ENCODE measurements at places on chromosomes 16 and 17.

GRCh38 chr16:48444574-48444973 lies 59.4 kb upstream of the SIAH1 start:
- DNase-seq: no peak

DNA sequence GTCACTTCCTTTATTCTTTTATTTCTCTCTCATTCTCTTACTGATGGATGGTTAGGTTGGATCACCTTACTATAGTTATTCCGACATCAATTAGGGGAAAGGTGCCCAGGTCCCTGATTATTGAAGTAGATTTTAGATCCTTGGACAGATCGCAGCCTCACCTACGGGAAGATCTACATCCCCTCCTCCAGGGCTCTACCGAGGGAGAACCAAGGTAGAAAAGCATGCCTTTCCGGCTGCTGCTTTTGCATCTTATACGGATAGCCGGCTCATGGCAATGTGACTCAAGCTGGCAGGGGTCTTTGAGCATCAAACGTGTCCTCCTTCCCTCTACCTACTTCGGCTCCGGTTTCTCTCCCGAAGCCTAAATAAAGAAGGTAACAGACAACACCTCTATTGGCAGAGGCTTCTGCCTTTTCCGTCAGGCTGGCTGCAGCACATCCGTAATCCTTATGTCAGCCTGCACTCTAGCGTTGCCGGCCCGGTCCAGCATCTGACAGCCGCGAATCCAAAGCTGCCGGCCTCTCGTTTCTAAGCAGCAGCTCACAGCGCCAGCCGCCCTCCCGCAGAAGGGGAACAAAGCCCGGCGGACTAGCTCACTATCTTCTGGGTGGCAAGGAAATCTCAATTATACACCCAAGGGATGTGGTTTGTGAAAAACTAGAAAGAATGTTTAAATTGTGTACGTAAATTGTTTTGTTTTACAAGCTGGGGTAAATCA lies 46.9 kb downstream of the IRX6 start:
- no peak for DNase-seq

- no peak for DNase-seq
Observed at GRCh38 chr16:81350306-81350615, 35.5 kb downstream of the GAN start.

DNA sequence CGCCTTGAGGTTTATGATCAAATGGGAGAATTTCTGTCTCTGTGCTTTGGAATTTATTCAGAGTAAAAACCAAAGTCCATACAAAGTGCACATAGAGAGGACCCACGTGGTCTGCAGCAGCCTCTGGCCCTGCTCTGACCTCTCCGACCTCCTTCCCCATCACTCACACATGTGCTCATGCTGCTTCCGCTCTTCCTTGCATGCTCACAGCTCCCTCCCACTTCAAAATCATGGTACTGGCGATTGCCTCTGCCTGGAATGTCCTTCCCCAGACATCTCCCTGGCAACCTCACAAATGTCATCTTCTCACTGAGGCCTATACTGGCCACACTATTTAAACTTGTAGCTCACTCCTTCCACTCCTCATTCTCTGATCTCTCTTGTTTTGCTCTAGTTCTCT lies 418.0 kb downstream of the CA10 start:
- DNase-seq: no peak

- DNase-seq: no peak
Observed at GRCh38 chr17:62923258-62924150, 42.5 kb upstream of the TANC2 start.

DNA sequence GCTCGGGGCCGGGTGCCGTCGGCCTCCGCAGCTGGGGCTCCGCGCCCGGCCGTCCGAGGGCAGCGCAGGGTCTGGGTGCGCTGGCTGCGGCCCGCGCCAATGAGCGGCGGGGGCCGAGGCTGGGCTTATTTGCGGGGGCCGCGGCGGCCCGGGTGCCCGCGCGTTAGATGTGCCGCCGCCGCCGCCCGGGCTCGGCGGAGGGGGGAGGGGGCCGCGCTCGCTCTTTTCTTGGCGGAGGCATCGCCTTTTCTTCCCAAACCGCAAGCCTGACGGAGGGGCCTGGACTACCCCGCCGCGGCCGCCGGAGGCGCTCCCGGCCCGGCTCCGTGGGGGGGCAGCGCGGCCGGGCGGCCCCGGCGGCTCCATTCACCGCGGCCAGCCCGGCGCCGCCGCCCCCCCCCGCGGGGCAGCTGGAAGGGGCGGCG lies at the start of gene NOTUM:
TSS of gene NOTUM (minus strand) at position 101 of the 425 bp plus-strand sequence. CDS start 278 bp downstream, outside the sequence.
- DNase-seq: no peak

DNA sequence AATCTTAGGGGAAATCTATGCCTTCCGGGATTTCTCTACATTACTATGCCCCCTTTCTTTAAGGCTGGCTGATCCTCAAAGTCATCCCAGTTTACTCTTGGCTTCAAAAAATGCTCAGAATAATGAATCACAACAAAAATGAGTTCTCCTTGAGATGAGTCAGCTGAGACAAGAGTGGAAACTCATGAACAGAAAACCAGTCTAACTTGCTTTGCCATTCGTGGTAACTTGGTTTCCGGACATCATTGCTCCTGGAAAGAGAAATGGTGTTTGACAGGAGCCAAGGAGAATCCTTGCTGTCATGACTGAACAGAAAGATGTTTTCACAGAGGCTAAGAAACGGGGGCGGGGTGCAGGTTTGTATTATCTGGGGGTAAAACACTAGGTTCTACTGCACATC lies 435.6 kb upstream of the DYNLRB2 start:
- no peak for DNase-seq

- no peak for DNase-seq
Observed at GRCh38 chr17:57091186-57091618, 6.2 kb downstream of the AKAP1 start.

DNA sequence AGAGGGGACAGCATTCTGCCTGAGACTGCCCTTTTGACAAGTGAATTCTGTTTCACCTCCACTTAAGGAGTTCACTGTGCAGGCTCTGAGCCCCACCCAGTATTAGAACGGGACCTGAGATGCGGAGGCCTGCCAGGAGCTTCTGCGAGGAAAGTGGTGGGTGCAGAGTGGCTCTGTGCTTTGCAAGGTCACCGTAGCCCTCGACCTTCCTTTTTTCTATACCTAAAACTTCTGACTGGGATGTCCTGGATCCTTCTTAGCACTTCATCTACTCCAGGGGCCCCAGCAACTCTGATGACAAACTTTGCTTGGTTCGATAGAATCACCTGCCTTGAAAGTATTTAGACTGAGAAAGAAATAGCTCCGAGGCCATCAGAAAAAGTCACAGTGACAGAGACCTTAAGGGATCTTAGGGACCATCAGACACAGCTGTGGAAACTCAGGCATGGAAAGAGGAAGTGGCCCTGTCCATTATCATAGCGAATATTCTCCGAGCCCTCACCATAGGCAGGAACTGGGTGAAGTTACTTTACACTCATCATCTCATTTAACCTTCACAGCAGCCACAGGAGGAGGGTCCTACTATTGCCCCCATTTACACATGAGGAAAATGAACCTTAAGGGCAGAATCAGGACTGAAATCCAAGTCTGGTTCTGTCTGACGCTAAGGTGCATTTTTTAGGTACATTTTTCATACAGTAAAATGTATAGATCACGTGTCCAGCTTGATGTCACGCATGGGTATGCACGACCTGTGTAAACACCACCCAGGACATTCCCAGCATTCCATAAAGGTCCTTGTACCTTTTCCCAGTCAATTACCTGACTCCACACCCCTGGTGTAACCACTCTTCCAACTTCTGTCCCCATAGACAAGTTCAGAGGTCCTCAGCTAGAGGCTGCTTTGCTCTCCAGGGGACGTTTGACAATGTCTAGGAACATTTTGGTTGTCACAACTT lies 676 bp upstream of the KRT13 start:
- DNase-seq: no peak

GRCh38 chr16:28167221-28167620 lies 44.5 kb downstream of the XPO6 start:
- DNase-seq: no peak

GRCh38 chr17:58060596-58061191 lies 22.5 kb upstream of the DYNLL2 start:
- no peak for DNase-seq

- DNase-seq: no peak
Observed at GRCh38 chr16:80390046-80390445, 150.7 kb upstream of the DYNLRB2 start.

- no peak for DNase-seq
Observed at GRCh38 chr16:11339075-11339474, 6.2 kb upstream of the RMI2 start.

- no peak for DNase-seq
Observed at GRCh38 chr16:31149332-31149731, 534 bp downstream of the PRSS36 start.

GRCh38 chr17:7380321-7380720 lies 568 bp upstream of the TNK1 start:
- no peak for DNase-seq

- DNase-seq: no peak
Observed at GRCh38 chr16:35523991-35524390, 2064.6 kb downstream of the TP53TG3F start.

- DNase-seq: no peak
Observed at GRCh38 chr17:43517615-43518386, 28.3 kb downstream of the ETV4 start.

- peak; percentile 6 for DNase-seq
Observed at GRCh38 chr16:14193316-14193871, 122.3 kb downstream of the MRTFB start.

GRCh38 chr17:16343569-16343968 lies 9.7 kb downstream of the CENPV start:
- DNase-seq: no peak

- no peak for DNase-seq
Observed at GRCh38 chr17:29905879-29906167, 24.2 kb downstream of the SSH2 start.

GRCh38 chr16:82046541-82046940 lies 11.5 kb downstream of the HSD17B2 start:
- DNase-seq: no peak

DNA sequence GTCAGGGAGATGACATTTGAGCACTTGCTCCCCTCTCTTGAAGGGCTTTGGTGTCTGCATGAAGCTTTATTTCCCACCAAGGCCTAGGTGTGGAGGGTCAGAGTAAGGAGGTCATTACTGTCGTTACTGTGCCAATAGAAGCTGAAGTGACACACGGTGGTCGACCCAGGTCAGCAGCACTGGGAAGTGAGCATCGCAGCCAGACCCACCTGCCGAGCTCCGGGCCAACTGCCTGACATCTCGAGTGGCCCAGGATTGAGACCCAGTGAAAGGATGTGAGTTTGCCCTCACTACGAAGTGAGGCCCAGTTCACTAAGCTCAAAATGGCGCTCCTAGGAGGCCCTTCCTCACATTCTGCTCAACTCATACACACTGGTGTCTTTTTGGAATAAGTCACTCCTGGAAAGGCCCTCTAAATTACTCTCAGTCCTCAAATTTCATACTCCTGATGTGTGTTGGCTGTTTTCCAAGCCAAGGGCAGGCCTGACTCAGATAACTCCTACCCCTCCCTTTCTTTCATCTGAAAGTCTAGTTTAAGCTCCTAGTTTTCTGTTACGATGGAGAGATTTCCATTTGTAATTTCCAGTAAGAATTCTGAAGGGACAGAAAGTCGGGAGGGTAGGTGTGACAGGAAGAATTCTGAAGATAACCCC lies 200.4 kb downstream of the LGALS9B start:
- DNase-seq: no peak

GRCh38 chr16:15434425-15435215 lies at the start of gene BMERB1:
Gene BMERB1, plus strand, starts transcription at chr16:15434588. Its CDS starts 66 bp downstream, at chr16:15434654.
- peak; percentile 18 for DNase-seq

- no peak for DNase-seq
Observed at GRCh38 chr16:76531236-76531635, 254.0 kb downstream of the CNTNAP4 start.

- DNase-seq: no peak
Observed at GRCh38 chr17:19508577-19508867, 25.1 kb upstream of the SLC47A1 start.

DNA sequence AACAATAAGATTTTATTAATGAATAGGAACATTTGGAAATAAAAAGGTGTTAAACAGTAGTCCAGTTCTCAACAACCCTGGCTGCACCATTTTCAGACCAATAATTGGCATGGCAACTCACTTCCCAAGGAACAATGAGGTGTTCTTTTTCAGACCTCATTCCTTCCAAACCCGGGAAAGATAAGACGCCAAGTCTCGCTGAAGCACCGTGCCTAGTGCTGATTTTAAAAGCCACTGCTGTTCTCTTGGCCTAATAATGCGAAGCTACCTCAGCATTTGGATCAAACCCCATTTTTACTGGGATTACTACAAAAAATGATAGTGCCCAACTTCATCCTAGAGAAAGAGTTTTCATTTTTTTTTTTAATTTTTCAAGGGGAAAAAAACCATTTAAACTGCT lies 75.2 kb upstream of the NOL11 start:
- DNase-seq: no peak

DNA sequence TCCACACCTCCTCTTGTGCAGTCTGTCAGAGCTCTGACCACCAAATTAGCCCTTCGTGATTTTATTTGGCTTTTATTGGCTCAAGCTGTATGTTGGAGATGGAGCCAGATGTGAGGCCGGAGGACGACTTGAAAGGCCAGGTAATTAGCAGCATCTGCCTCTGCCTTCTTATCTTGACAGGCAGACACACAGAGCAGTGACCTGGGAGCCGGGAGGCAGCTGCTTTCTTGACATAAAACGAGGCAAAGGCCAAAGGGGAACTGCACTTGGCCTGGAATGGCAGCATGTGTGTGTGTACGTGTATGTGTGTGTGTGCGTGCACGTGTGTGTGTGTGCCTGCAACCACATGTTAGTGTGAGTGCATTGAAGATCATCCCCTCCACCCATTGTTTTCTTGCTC lies 56.9 kb upstream of the BRD7 start:
- no peak for DNase-seq

- no peak for DNase-seq
Observed at GRCh38 chr17:49989518-49989880, 5.5 kb downstream of the DLX3 start.

DNA sequence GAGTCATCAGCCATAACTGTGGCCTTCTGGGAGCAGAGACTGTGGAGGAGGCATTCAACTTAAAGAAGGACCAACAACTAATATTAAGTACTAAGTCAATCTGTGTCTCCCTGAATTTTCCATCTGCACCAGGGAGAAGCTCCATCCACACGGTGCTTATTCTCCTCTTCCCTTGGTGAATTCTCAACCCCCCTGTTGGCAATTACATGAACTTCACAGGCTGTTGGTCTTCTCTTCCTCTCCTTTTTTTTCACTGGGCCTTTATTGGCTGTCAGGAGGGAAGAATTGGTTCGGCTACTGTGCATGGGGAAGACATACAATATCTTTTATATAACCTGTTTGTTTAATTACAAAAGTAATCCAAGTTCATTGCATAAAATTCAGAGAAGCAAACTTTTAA lies 152.8 kb upstream of the IRX6 start:
- DNase-seq: no peak

DNA sequence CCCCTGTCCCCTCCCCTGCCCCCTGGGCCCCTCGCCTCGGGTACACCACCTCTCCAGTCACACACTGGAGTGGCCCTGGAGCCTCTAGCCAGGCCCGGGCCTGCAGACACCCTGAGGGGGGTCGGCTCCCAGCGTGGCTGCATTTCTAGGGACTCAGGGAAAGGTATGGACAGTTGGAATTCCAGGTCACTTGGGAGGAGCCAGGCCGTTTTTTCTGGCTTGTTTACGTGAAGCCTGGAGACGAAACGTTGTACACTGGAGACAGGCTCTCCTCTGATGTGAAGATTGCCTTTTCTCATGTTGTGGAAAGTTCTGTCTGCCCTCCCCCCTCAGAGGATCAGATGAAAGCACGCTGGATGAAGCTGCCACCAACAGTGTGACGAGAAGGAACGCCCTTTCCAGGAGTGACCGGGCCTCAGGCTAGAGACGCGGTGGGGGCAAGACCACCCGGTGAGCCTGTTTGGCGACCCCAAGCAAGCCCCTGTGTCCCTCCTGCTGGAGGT lies 4.0 kb upstream of the PPP1R27 start:
- DNase-seq: no peak

- peak; percentile 51 for DNase-seq
Observed at GRCh38 chr16:88685156-88686061, 898 bp downstream of the SNAI3 start.

- no peak for DNase-seq
Observed at GRCh38 chr17:29214215-29215146, 32.2 kb upstream of the CRYBA1 start.

Data from activated CD4-positive, CD25-positive, alpha-beta regulatory T cell (primary cell).